Activated T-cell treated with anti-CD3 and anti-CD28 coated beads, Interleukin-2, amount 50 U/mL, for 72 hours (primary cell): ENCODE measurements at places on chromosomes 1 and 21.

DNA sequence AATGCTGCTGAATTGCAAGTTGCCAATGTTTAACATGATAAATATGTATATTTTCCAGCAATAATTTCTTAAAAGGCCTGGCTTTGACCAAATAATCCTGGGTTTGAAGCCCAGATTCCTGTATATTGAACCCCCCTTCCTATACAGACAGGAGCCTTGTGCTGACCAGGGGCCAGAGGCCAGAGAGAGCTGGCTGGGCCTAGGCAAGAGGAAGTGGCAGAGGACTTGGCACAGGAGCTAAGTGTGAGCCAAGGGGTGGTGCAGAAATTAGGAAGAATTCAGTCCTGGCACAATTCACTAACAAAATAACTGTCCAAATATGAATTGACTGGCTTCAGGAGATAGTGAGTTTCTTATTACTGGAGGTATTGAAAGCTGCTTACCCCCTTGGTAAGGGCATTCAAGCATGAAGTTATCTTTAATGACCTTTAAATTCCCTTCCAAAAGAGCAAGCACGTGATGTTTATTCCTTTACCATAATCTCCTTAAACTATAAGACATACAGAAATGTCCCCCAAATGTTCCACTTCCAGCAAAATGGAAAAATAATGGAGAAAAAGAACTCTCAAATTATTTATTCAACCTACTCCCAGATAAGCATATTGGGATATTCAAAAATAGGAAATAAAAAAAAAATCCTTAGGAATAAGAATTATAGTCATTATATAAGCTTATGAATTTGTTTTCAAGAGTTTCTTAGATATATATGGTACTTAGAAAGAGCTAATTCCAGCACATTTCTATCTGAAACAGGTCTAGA is 26.6 kb downstream of the NIBAN1 start:
- H3K36me3 ChIP-seq: peaks cover 12% of the 10 kb centered on the region
- H3K27me3 ChIP-seq: no peaks in the 10 kb centered on the region
- H3K27ac ChIP-seq: no peak overlapping the region
- H3K4me1 ChIP-seq: peaks cover 29% of the 10 kb centered on the region
- DNase-seq: no peak

GRCh38 chr1:22808676-22809483 is 98.2 kb downstream of the EPHB2 start:
- DNase-seq: no peak
- H3K27ac ChIP-seq: no peak overlapping the region
- H3K4me3 ChIP-seq: no peak overlapping the region
- H3K36me3 ChIP-seq: no peaks in the 10 kb centered on the region
- H3K27me3 ChIP-seq: no peaks in the 10 kb centered on the region

DNA sequence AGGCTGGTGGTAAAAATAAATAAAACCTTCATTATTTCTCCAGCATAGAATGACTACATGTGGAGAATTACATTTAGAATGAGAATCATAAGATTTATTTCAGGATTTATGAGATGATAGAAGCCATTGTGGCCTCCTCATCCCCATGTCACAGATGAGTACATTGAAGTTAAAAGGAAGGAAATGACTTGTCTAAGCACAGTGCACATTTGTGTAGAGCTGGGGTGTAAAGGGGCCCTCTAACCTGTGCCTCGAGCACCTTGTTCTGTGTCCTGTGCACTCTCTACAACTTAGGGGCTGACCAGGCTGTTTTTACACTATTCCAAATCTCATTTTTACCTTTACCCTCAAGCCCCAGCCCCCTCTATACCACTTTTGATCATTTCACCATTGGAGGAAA is 179.4 kb downstream of the RHOU start:
- H3K4me3 ChIP-seq: no peak overlapping the region
- H3K4me1 ChIP-seq: no peaks in the 10 kb centered on the region
- no peaks in the 10 kb centered on the region for H3K27me3 ChIP-seq
- H3K36me3 ChIP-seq: no peaks in the 10 kb centered on the region

DNA sequence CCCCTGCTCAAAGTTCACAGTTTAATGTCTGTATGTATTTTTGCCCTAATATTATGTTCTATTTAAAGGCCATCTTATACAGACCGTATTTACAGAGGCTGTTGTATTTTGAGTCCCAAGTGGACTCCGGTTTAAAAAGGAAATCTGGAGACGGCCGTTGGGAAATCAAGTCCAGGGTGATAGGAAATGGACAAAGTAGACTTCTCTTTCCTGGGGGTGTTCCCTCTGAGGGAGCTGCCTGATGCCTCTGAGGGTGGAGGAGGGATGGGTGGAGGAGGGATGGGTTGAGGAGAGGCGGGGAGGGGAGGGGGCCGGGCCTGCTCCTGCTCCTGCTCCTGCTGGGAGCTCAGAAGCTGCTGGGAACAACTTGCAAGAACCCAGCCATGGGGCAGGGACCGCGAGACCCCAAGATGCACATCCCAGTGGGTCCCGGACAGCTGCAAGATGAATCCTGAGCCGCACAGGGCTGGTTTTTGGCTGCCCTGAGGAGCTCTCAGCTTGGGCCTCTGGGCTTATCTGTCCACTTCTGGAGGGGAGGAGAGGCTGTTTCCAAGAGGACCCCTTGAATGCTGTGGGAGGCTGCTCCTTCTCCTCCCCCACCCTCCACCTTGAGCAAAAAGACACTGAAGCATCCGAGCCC is 12.0 kb upstream of the ACTL8 start:
- no peaks in the 10 kb centered on the region for H3K4me1 ChIP-seq
- H3K27ac ChIP-seq: no peak overlapping the region
- no peaks in the 10 kb centered on the region for H3K36me3 ChIP-seq
- no peaks in the 10 kb centered on the region for H3K27me3 ChIP-seq
- no peak overlapping the region for H3K4me3 ChIP-seq
- DNase-seq: no peak

GRCh38 chr1:193697115-193697762 is 510.8 kb upstream of the B3GALT2 start:
- no peaks in the 10 kb centered on the region for H3K27me3 ChIP-seq
- DNase-seq: no peak
- H3K4me1 ChIP-seq: peaks cover 19% of the 10 kb centered on the region
- no peak overlapping the region for H3K4me3 ChIP-seq

DNA sequence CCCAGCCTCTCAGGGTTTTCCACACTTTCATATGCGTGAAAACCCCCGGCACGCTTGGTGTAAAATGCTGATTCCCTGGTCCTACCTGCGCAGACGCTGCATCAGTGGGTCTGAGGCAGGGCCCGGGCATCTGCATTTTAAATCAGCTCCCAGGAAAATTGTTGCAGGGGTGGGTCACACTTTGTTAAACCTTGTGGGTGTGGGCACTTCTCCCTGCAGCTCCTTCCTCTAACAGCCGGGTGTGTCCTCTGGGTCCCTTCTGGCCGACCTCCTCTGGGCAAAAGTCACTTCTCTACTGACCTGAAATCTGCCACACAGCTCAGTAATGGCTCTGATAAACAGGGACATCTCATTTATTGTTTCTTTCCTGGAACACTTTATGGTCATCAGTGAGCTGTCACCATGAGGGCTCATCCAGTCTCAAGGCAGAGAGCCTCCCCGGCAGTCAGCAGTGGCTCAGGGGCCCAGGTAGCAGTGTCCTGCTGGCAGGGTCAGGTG is 52.8 kb upstream of the TMPRSS2 start:
- peaks cover 18% of the 10 kb centered on the region for H3K4me1 ChIP-seq
- no peak overlapping the region for H3K27ac ChIP-seq
- H3K27me3 ChIP-seq: peaks cover 37% of the 10 kb centered on the region
- no peak for DNase-seq
- no peak overlapping the region for H3K4me3 ChIP-seq
- no peaks in the 10 kb centered on the region for H3K36me3 ChIP-seq

DNA sequence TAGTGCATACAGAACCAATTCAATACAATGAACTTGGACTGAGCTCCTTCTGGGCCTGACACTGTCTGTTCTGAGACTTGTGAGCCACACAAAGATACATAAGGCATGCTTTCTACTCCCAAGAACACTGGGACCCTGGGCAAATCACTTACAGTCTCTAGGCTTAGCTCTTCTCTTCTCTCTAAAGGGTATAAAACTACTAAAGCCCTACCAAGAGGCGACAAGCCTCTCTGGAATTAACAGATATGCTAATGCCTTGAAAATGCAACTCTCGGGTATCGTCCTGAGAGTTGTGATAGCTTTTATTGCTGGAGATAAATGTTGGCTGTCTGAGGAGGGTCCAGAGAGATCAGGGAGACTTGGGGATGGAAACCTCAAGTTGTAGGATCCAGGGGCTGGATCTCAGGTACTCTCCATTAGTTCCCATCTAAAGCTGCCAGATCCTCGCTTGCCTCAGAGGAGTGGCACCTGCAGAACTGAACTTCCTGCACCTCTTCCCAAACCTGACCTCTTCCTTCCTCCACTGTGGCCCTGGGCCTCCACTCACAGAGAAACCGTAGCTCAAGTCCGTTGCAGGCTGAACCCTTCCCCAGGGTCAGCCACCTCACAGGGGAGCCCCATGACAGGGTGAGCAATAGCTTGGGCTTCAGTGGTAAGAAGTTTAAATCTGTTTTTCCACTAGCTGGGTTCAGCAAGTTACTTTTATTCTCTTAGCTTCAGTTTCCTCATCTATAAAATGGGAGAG is 11.5 kb upstream of the CFAP45 start:
- H3K36me3 ChIP-seq: peaks cover 6% of the 10 kb centered on the region
- DNase-seq: peak; percentile 37
- H3K4me3 ChIP-seq: peak overlapping the region; percentile 67
- no peaks in the 10 kb centered on the region for H3K27me3 ChIP-seq

DNA sequence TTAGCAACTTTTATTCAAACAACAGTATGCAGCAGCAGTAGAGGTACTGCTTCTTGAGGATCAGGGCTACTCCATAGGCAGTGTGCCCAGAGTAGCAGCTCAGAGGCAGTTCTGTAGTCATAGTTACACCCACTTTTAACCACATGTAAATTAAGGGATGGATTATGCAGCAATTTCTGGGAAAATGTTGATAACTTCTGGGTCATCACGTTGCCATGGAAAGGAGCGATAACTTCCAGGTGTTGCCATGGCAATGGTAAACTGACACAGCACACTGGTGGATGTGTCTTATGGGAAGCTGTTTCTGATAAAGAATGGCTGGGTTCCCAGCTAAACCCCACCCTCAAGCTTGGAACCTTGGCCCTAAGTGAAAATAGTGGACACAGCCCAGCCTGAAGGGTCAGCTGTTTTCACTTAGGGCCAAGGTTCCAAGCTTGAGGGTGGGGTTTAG is 29.0 kb upstream of the PLA2G2A start:
- no peak for DNase-seq
- H3K4me3 ChIP-seq: no peak overlapping the region
- no peaks in the 10 kb centered on the region for H3K4me1 ChIP-seq
- peaks cover 53% of the 10 kb centered on the region for H3K27me3 ChIP-seq

DNA sequence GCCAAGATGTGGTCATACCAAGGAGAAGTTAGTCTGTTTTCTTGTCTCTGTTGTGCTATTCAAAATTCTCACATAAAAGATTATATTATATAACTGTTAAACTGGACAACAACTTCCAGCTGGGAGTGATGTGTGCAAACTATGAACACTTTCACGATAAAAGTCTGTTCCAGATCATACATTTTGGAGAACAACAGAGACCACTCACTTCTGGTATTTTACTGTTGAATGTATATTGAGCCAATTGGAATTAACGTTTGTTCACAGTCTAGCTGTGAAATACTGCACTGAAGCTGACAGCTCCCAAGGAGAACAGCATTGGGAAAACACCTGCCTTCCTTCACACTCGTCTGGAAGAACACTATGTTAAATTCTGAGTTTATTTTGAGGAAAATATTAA is 860 bp upstream of the SHCBP1L start:
- no peaks in the 10 kb centered on the region for H3K4me1 ChIP-seq
- peaks cover 22% of the 10 kb centered on the region for H3K27me3 ChIP-seq
- no peak overlapping the region for H3K4me3 ChIP-seq

DNA sequence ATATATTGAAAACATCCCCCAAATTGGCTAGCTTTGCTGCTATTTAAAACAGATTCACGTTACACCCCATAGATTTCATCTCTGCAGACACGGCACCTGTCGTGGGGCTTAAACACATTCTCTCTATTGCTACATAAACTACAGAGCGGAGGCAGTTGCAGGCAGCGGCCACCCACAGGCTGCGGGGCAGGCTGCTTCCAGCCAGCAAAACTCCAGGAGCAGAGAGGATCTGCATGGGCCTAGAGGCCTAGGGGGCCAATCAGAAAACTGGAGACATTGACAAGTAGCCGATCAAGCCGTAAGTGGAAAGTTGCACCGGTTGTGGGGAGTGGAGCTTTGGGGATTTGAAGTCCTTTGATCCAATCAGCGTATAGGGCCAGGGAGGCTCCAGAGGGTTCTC is 129.0 kb upstream of the KLHDC7A start:
- H3K4me3 ChIP-seq: no peak overlapping the region
- peaks cover 20% of the 10 kb centered on the region for H3K27me3 ChIP-seq
- DNase-seq: no peak

DNA sequence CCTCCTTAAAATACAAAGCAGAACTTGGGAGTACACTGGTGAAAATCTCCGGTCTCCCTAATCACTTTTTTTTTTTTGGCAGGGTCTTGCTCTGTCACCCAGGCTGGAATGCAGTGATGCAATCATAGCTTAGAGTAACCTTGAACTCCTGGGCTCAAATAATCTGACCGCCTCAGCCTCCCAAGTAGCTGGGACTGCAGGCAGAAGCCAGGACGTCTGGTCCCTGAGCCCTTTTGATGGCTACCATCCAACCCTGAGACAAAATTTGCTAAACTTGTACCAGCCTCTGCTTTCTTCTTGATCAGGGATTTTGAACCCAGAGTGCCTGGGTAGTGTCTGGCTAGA is 4.1 kb downstream of the L1TD1 start:
- H3K36me3 ChIP-seq: no peaks in the 10 kb centered on the region
- H3K27ac ChIP-seq: no peak overlapping the region
- peaks cover 21% of the 10 kb centered on the region for H3K27me3 ChIP-seq

GRCh38 chr1:63950023-63950422 is 176.2 kb downstream of the ROR1 start:
- DNase-seq: no peak
- no peak overlapping the region for H3K4me3 ChIP-seq
- no peak overlapping the region for H3K27ac ChIP-seq
- peaks cover 4% of the 10 kb centered on the region for H3K36me3 ChIP-seq
- no peaks in the 10 kb centered on the region for H3K4me1 ChIP-seq

DNA sequence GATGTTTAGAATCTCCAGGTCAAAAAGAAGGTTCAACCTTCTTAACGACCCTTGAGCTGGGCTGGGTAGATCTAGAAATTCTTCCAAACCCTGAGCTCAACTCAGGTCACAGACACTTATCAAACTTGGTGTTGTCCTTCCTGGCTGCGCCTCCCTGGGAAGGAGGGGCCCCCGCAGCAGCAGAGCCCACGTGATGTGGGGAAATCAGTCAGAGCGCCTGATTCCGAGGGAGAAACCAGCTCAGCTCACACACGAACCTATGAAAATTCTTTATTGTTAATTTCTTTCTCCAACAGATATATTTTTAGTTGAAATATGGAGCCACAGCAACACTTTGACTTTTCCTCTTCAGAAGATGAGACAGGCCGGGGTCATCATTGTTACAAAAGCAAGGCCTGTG is 24.3 kb upstream of the CLSTN1 start:
- H3K27me3 ChIP-seq: no peaks in the 10 kb centered on the region
- H3K36me3 ChIP-seq: no peaks in the 10 kb centered on the region
- H3K4me3 ChIP-seq: no peak overlapping the region

GRCh38 chr1:217188280-217189237 is 442.3 kb downstream of the GPATCH2 start:
- no peak overlapping the region for H3K27ac ChIP-seq
- H3K4me3 ChIP-seq: no peak overlapping the region
- DNase-seq: no peak
- H3K4me1 ChIP-seq: no peaks in the 10 kb centered on the region
- no peaks in the 10 kb centered on the region for H3K27me3 ChIP-seq

- H3K4me3 ChIP-seq: no peak overlapping the region
- no peak for DNase-seq
- H3K27ac ChIP-seq: no peak overlapping the region
- peaks cover 3% of the 10 kb centered on the region for H3K36me3 ChIP-seq
- H3K4me1 ChIP-seq: peaks cover 15% of the 10 kb centered on the region
- H3K27me3 ChIP-seq: peaks cover 14% of the 10 kb centered on the region
Observed at GRCh38 chr1:31368611-31369107, 4.2 kb downstream of the FABP3 start.
